ENCODE measurements at places on chromosomes 1 and 21.

DNA sequence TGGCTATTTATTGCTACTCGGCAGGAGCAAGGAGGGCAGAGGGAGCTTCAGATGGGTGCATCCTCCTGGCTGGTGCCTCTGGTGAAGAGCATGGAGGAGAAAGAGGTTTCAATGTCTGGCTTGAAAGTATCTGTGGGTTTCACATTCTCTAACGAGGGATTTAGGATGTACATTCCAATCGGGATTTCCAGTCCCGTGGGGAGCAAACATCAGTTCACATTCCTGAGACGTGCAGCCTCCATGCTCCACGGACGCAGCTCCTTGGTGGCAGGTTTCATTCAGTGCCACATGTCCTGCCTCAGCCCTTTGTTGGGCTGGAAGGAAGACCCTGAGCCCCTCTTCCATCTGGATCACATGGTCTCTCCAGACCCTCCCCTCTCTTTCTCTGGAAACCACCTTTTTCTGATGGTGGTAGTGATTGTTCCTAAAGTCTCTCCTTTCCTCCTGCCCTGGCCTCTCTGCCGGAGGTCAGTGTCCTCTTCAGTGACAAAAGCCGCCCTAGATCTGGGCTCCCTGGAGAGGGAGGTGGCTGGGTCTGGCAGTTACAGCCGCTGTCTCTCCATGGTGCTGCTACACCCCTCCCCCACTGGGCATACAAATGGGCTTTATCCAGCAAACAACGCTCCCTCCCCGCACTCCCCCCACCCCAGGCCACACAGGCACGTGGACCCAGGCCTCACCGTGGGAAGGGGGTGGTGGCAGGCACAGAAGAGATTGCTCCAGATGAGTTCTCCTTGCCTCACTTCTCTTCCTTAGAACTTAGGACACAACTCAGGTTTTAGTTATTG lies 826 bp upstream of the CA14 start:
- no peak for DNase-seq

GRCh38 chr1:104574620-104575019 lies 824.9 kb downstream of the AMY1C start:
- no peak for DNase-seq

- DNase-seq = no peak
Measured at GRCh38 chr1:203467550-203467921, 8.1 kb upstream of the PRELP start.

- no peak for DNase-seq
Measured at GRCh38 chr1:119547306-119547705, 40.3 kb downstream of the HSD3B1 start.

GRCh38 chr1:18340158-18340764 lies 140.5 kb upstream of the KLHDC7A start:
- no peak for DNase-seq

GRCh38 chr1:104120525-104120924 lies 370.8 kb downstream of the AMY1C start:
- no peak for DNase-seq

DNA sequence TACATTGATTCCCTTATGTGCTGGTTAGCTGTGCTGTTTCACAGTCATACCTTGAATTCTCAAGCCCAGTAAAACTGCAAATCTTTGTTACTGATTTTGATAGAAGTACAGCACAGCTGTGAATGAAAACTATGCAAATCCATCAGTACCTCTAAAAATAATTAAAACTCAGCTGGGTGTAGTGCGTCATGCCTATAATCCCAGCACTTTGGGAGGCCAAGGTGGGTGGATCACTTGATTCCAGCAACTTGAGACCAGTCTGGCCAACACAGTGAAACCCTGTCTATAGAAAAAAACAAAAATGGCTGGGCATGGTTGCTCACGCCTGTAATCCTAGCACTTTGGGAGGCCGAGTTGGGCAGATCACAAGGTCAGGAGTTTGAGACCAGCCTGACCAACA lies 61.2 kb downstream of the NUP210L start:
- no peak for DNase-seq

- no peak for DNase-seq
Measured at GRCh38 chr1:210496063-210496462, 167.4 kb downstream of the HHAT start.

DNA sequence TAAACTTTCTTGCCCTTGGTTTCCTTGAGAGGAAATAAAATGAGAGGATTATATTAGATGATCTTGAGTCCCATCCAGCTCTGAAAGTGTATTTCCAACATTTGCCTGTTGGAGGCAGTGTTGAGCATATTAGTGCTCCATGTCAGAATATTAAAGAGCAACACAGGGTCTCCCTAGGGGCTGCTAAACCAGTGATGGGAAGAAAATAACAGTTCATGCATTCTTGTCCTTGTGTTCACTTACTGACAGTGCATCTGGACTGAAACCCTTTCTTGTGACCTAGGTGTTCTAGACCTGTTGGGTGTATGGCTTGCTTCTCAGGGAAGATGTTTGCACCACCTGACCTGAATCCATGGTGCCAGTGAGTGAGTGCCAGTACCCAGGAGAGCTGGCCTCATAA lies 124.7 kb upstream of the KIAA0040 start:
- DNase-seq = no peak

DNA sequence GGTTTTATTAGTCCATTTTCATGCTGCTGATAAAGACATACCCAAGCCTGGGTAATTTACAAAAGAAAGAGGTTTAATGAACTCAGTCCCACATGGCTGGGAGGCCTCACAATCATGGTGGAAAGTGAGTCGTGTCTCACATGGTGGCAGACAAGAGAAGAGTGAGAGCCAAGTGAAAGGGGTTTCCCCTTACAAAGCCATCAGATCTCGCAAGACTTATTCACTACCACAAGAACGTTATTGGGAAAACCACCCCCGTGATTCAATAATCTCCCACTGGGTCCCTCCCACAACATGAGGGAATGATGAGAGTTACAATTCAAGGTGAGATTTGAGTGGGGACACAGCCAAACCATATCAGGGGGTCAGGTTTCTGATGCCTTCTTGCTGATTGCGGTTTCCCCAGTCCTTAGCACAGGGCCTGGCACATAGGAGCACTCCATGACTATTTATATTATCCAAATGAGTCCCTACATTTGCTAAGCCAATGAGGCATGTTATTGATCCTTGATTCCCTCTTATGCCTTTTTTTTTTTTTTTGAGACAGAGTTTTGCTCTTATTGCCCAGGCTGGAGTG lies 35.3 kb upstream of the PAXBP1 start:
- peak; percentile 55 for DNase-seq

GRCh38 chr1:77781683-77782082 lies 2.2 kb downstream of the MIGA1 start:
- no peak for DNase-seq

GRCh38 chr1:231828182-231828920 lies 201.8 kb downstream of the DISC1 start:
- no peak for DNase-seq

DNA sequence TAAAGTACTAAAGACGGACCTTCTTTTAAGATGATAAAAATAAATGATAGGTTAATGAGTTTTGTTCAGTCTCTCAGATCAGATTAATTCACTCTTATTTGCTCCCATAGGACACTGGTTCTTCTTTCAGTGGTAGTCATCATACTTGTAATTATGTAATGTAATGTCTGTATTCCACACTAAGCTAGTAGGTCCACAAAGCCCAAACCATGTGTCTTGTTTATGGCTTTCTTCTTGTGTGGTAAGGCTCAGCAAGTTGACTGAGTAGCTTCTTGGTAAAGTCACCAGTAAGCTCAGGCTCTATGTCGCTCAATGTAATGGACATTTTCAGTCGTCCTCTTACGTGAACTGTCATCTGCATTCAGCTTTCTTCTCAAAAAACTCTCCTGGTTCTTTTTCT lies 2.5 kb downstream of the LYPLAL1 start:
- no peak for DNase-seq

DNA sequence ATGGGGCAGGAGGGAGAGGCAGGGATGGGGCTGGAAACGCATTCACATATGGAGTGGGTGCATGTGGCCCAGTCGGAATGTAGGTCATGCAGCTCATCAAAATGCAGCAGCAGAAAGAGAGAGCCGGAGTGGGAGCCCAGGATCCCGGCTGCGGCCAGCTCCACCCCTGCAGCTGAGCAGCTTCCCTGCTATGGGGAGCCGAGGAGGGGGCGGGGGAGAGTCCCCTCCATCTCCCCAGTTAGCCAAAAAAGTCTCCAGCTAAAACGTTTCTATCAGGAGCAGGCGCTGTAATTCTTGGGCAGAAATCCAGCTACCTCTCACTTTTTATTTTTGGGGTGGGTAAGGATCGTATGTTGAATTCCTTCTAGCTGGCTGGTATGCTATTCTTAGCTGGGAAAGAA lies 39.7 kb downstream of the MRPL37 start:
- DNase-seq = no peak

DNA sequence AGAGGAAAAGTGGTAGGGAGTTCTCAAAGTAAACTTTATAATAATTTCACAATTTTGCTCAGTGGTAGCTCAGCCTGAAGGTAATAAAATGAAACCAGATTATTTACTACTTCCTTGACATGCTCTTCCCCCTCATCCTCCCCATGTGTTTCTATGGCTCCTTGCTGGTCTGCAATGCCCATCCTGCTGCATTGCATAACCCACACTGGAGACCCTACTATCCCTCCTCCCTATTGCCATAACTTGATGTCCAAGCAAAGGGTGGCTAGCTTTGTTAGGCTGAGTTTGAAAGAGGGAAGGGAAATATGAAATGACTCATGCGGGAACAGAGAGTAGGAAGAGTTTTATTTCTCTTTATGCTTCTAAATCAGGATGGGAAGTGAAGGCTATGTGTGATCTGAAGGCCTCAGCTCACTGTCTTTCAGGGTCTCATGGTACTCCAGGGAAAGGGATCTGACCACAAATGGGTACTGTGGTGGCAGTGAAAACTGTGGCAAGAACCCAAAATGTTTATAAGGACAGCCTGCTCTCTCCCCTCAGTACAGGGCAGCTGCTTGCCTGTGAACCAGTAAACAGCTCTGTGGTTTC lies 36.4 kb upstream of the HSD17B7 start:
- no peak for DNase-seq

GRCh38 chr1:233662575-233663304 lies 48.8 kb downstream of the KCNK1 start:
- no peak for DNase-seq

DNA sequence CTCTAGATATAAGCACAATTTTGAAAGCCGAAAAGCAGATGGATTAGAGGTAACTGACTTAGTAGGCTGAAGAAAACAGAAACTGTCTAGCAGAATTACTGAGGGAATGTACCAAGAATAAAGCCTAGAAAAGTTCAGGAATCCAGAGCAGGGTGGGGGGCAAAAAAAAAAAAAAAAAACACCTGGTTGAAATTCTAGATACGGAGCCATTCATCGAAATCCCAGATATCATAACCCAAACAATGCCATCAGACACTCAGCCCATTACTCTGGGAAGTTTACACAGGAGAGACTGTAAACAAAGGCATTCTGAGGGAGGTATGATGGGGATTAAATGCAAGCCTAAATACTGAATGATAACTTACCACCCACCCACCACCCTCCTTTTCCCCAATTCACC lies 45.6 kb downstream of the ENAH start:
- no peak for DNase-seq

- DNase-seq = no peak
Measured at GRCh38 chr1:25486602-25487001, 55.9 kb downstream of the MACO1 start.

DNA sequence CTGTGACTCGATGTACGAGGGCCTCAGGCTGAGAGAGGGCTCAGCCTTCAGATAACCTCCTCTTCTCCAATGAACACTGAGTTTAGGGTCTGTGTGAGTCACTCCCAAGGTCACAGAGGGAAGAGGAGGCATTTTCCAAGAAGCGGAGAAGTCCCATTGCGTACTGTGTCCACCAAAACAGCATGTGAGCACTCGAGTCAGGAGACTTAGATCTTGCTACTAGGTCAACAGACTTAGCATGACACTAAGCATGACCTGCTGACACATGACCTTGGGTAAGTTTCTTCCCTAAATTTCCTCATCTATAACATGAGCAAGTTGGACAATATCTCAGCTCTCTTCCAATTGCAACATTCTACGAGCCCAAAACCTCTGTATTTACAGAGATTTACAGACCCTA lies 68.0 kb downstream of the PLPP3 start:
- no peak for DNase-seq

- DNase-seq = no peak
Measured at GRCh38 chr1:229655781-229656180, 29.7 kb downstream of the URB2 start.

GRCh38 chr1:156119503-156120209 lies 5.1 kb downstream of the LMNA start:
- DNase-seq = no peak

- DNase-seq = no peak
Measured at GRCh38 chr1:6294890-6295556, 34.1 kb upstream of the GPR153 start.

GRCh38 chr1:37474046-37474696 lies at the start of gene ZC3H12A:
Gene ZC3H12A, plus strand, starts transcription at chr1:37474580. Its CDS starts 917 bp downstream, at chr1:37475497.
- DNase-seq = peak; percentile 98

GRCh38 chr1:231278100-231278790 lies 37.2 kb downstream of the GNPAT start:
- no peak for DNase-seq

DNA sequence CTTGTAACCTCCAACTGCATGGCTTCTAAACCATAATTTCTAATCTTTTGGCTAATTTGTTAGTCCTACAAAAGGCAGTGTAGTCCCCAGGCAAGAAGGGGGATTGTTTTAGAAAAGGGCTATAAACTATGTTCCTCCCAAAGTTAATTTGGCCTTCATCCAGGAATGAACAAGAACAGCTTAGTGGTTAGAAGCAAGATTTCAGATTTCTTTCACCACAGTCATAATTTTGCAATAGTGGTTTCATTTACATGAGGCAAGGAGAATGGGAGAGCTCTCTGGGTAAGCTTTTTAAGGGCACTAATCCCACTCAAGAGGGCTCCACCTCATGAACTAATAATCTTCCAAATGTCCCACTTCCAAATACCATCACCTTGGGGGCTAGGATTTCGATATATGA lies 1353.9 kb downstream of the NCAM2 start:
- DNase-seq = no peak

DNA sequence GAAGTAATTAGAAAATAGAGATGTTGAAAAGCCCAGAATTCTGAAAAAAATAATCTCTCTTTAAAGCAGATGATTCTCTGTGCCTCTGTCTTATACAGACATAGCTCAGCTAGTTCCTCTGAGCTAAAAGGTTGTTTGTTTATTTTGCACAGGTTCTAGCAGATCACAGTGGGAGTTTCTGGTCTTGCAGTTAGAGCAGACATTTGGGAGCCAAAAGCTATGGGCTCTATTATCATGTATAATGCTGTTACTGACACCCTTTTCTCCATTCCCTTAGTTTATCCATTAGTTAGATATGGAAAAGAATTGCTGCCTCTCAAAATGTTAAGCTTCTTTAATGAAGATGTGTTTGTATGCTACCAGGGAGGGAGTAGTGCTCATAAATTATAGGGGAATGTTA lies 20.5 kb upstream of the CD55 start:
- DNase-seq = no peak

DNA sequence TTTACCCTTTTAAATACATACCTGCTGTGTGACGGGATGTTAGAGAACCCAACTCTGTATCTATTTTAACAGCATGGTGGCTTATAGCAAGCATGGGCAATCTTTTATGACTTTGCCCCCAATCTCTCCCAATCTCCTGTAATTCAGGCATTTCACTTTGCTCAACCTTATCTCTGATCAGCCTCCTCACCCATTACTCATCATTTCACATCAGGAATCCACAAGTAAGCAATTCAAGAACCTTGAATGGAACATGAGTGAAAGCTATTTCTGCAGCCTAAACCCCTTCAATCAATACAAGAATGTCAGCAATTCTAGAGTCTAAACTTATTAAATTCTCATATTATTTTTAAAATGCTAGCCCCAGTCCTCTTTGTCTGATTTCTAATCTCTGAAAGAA lies 199.8 kb downstream of the ST6GALNAC3 start:
- DNase-seq = no peak
